ENCODE measurements at places on chromosomes 6 and 20.

GRCh38 chr6:134621858-134622257, 303.9 kb upstream of the SGK1 start:
- DNase-seq = no peak

DNA sequence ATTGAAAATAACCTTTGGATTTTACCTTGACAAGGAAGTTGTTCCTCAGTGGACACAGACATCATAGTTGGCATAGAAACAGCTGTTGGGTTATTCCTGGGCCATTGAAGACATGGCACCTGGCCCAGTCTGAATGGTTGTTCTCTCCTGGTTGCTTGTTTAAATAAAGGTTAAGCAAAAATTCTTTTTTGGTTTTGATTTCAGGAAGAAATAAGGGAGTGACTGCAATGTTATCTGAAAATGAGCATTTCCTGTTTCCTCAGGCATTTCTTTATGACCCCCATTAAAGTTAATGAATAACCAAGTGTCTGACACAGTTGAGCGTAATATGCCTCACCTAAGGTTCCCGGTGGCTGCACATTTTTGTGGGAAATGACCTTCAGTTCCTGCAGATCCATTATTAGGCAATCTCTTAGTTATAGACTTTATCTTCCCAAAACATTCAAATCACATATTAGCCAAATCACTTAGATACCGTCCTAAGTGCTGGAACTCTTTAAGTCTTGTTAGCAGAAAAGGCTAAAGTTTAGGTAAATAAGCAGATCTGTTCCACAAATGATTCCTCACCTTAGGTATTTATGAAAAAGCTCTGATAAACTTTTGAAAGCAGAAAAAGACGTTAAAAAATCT, 648.7 kb upstream of the FLRT3 start:
- no peak for DNase-seq

- DNase-seq = no peak
These were observed 591 bp downstream of the IBTK start for GRCh38 chr6:82246802-82247504.

- DNase-seq = no peak
These were observed 73.1 kb upstream of the SUPT3H start for GRCh38 chr6:45450831-45451230.

- DNase-seq = no peak
These were observed 40.4 kb upstream of the MCUR1 start for GRCh38 chr6:13854716-13855250.

GRCh38 chr20:10936786-10937185, 263.0 kb upstream of the JAG1 start:
- DNase-seq = no peak

GRCh38 chr6:15887491-15888461, 224.9 kb upstream of the DTNBP1 start:
- DNase-seq = no peak

GRCh38 chr6:36727505-36728021, 29.9 kb downstream of the RAB44 start:
- no peak for DNase-seq

GRCh38 chr6:150347845-150348244, 21.0 kb upstream of the IYD start:
- no peak for DNase-seq

- DNase-seq = no peak
These were observed 217.9 kb downstream of the PLCB4 start for GRCh38 chr20:9286501-9287461.

DNA sequence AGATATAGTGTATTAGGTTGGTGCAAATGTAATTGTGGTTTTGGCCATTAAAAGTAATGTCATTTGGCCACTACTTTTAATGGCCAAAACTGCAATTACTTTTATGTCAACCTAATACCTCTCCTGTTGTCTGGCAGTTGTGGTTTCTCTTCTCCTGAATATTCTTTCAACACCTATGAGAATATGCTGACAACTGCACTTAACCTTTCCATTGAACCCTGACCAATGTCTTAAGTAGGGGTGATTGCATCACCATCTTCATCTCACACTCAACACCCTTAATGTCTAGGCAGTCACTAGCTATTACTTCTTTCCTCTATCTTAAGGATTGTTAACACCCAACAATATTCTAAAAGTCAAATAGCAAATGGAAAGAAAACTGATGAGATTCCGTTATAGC, 200.5 kb upstream of the HSF2 start:
- no peak for DNase-seq

GRCh38 chr6:125153391-125154117, at the start of gene TPD52L1:
Gene TPD52L1 (plus strand): TSS chr6:125153773. CDS start chr6:125153952, 179 bp downstream.
- peak; percentile 47 for DNase-seq

DNA sequence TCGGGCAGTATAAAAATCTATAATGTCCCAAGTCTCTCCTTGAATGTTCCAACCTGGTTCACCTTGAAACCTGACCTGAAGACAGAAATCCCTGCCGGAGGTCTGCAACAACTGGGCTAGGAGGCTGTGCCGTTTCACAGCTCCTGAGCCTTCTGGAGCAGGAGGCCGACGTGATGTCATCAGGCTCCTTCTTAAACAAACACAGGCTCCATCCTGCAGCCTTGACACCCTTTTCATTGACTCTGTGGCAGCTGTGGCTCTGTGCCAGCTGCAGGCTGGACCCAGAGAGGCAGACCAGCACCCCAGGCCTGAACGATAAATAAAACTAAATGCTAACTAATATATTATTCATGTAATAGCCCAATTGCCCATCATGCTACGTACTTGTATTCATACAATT, 483.9 kb downstream of the CD83 start:
- DNase-seq = no peak

GRCh38 chr6:124962639-124963415, 590 bp downstream of the RNF217 start:
- no peak for DNase-seq

GRCh38 chr20:1879934-1880333, 15.3 kb upstream of the SIRPA start:
- DNase-seq = no peak

GRCh38 chr6:106525882-106526275, 103.4 kb downstream of the RTN4IP1 start:
- DNase-seq = no peak

DNA sequence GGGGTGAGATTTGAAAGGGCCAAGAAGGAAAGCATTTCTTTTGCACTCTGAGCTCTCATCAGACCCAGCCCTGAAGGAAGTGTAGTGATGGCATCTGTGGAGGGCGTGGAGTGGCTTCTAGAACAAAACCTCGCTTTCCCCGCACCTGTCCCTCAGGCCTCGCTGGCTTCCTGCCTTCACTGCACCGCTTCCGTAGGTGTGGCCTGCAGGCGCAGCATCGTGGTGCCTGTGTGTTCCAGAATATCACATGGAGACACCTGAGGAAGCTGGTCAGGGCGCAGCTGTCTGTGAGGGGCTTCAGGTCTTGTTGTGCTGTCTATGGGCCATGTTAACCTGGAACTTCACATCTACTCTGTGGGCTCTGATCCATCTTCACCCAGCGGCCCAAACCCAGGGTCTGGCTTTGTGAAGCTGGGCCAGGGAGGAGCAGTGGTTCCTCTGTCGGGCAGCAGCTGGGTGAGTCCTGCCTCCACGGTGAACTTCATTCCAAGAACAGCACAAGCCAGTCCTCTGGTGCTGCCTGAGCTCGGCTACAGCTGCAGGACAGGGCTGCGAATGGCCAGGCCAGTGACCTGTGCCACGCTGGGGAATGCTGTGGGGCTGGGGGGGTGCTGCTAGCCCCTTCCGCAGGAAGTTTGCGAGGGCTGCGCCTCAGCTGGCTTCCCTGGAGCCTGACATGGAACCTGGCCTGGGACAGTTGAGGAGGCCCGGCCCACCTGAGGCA, 40.9 kb downstream of the DSTN start:
- no peak for DNase-seq

- no peak for DNase-seq
These were observed 118.3 kb downstream of the KIF13A start for GRCh38 chr6:17869010-17869752.

Data from retinal pigment epithelial cell (primary cell).